ENCODE measurements at places on chromosomes 11 and 22.

GRCh38 chr22:49481659-49482399 lies 345.8 kb downstream of the BRD1 start:
- no peak for DNase-seq

DNA sequence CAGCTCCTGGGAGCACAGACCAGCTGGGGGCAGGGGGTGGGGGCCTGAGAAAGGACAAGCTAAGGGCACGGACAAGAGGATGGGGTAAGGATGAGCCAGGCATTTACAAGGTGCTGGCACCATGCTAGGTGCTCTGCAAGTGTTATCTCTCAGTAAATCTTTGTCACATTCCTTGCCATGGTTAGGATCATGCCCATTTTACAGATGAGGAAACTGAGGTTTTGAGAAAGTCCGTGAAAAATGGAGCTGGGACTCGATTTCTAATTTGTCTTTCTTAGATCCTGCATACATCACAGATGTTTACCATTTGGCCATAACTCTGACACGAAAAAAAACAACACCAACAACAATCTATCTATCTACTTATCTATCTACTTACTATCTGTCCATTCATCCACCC lies 429.7 kb downstream of the MIAT start:
- DNase-seq, result no peak

DNA sequence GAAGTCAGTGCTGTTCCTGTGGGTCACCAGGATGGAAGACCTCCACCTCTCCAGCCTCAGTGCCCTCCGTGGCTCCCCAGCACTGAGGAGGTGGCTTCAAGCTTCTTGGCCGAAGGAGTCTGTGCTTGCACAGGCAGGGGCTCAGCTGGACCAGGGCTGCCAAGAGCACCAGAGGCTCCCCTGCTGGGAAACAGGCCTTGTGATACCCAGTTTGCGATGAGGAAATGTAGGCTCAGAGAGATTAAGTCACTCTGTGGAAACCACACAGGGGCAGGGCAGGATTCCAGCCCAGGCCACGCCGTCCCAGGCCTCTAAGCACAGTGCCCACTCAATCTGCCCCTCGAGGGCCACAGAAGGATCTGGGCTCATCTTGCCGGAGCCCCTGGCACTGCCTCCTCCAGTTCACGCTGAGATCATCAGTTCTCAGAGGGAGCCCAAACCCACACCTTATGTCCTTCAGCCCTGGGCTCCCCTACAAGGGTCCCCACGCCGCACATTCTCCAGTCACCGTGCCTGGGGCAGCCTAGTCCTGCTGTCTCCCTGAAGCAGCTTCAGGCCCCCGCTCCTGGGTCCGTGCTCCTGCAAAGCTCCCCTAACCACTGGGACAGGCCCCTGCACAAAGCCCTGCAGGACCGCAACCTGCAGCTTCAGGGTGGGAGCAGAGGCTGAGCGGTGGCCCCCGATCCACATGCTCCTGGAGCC lies 21.6 kb downstream of the ANO1 start:
- DNase-seq, result no peak

- DNase-seq, result peak; percentile 41
Observed at GRCh38 chr11:18721561-18722292, 4.3 kb downstream of the IGSF22 start.

DNA sequence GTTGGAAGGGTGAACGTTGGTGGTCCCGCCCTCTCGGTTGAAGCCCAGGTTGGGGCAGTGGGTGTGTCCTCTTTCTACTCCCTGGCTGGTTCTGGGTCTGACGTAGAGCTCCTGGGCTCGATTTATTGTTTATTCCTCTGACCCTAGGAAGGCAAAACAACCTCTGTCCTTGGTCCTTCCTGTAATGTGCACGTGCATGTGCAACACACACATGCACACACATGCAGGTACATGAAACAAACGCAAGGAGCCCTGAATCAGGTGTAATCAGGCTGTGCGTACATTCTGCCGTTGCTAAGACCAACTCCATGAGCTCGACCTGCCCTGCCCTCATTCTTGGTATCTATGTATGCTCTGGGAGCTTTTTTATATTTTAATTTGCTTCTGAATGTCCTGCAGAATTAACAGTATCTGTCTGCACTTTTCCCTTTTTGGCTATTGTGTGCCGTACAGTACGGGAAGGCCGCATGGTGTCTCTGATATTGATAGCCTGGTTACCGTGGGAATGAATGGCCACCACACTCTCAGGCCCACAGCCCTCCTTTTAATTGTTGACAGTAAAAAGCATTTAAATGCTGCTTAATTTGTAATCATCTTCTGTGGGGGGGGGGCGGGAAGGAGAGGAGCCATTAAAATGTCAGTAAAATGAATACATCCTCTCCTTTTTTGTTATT lies 66.0 kb upstream of the NNMT start:
- no peak for DNase-seq

- no peak for DNase-seq
Observed at GRCh38 chr11:110909336-110909735, 197.1 kb upstream of the ARHGAP20 start.

GRCh38 chr22:49724893-49725489 lies 102.7 kb downstream of the BRD1 start:
- DNase-seq, result peak; percentile 69

- peak; percentile 37 for DNase-seq
Observed at GRCh38 chr11:77127235-77127911, 673 bp upstream of the MYO7A start.

- DNase-seq, result no peak
Observed at GRCh38 chr11:83119216-83119615, 37.7 kb upstream of the PCF11 start.

GRCh38 chr22:49086181-49086580 lies 741.5 kb downstream of the BRD1 start:
- no peak for DNase-seq

DNA sequence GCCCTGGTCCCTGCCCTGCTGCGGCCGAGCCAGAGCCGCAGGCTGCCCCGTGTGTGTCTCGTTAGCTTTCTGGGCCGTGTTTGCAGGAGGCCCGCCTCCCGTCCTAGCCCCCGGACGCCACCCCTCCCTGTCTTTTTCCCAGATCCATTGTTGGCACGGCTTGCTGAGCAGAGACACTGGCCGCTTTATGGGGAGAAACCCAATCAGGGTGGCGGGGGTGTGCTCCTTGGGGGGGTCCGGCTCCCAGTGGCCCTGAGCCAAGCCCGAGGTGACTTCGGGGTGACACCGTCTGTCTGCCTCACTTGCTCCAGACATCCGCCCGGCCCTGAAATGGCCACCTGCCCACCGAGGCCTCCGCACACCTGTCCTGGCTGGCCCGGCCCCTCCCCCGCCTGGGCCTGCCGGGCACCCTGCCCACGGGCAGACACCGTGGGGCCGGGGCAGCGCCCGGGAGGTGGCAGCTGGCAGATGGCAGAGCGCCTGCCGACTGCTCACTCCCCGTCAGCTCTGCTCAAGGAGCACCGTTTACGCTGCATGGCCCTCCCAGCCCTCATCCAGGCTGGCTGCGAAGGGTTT lies 43.1 kb upstream of the PPARA start:
- DNase-seq, result no peak
